ENCODE measurements at places on chromosomes 1 and 21. TPM values are rescaled to one million over a fixed set of nuclear protein-coding genes. Genes with fewer than 3 reads are reported as not detected.
A peak's percentile ranks its signal among the peaks of the same experiment; 100 is the strongest.

- DNase-seq, result no peak
Measured at GRCh38 chr1:11188858-11189451, at the start of gene ANGPTL7. TSS of gene ANGPTL7 (plus strand) at chr1:11189355. CDS start at chr1:11189580, 225 bp downstream.

DNA sequence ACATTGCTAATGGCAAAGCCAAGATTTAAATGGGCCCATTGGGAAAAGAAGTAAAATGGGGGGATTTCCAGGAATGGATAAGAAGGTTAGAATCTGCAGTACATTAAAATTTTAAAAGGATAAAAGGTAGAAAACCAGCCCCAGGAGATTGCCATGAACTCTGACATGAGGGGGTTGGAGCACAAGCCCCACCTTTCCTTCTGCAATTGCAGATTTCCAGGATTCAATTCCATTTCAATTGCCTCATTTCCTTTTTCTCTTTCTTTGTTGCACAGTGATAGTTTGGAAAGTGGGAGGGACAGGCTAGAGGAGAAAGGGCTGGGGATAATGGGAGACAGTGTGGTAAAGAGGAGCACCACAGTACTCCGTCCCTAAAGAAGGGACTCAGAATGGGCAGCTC is 238.5 kb upstream of the RAB4A start:
- no peak for DNase-seq

GRCh38 chr1:179228783-179229213 is 679 bp downstream of the ABL2 start:
- DNase-seq, result peak; percentile 47

DNA sequence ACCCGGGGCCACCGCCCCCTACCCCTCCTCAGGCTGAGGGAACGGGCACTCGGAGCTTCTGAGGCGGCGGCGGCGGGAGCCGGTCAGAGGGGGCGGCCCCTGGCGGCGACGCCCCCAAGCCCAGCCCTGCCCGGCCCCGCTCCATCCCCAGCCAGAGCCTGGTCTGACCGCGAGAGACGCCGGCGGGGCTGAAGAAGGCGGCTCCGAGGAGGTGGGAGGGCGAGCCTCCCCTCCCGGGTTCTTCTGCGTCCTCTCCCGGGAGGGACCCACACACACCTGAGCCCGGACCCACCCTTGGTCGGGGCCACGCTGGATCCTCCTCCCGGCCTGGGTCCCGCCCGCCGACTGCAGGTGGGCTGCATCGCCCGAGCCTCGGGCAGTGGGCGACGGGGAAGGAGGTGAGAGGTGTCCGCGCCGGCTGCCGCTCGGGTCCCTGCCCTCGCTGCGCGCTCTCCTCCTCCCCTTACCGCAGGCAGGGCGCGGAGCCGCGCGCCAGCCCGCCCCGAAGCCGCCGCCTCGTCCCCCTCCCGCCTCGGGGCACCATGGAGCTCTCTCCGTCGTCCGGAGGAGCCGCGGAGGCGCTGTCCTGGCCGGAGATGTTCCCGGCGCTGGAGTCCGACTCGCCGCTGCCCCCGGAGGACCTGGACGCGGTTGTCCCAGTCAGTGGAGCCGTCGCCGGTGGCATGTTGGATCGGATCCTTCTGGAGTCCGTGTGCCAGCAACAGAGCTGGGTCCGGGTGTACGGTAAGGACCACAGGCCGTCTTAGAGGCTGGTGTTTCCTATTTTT is at the start of gene RASAL2:
Gene RASAL2 (plus strand): TSS at position 154 of the 788 bp plus-strand sequence. CDS start 389 bp downstream, at position 543.
- DNase-seq, result peak; percentile 68

OR2T35 gene
- polyA plus RNA-seq, result not detected

DNA sequence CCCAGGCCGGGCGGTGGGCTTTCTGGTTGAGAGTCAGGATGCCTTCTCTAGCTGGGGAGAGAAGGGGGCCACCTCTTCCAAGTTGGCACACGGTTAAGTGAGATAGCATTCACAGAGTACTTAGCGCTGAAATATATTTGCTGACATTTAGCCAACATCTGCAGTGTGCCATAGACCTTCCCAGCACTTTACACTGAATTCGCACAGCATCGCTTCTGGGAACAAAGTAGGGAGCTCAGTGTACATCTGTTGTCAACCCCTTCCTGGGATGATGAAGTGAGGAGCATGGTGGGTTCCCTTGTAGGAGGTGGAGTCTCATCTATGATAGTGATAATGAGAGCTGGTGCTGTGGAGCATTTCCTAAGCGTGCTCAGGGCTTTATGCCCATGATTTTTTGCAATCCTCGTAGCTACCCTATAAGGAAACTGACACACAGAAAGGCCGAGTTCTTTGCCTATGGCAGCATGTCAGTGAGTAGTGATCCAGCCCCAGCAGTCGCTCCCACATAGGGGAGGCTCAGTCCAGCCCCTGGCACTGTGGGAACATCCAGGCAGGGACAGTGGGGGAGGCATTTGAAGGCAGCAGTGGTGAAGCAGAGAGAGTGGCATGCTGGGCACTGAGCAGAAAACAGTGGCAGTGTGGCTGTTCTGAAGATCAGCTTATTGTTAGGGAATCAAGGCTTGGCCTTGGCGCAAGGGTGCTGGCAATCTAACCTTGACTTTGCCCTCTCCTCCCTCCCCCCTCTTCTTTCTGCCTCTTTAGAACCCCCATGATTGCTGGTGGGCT is 176.2 kb downstream of the PGBD5 start:
- no peak for DNase-seq

TCEA3 gene
- 49.3 TPM for polyA plus RNA-seq

GRCh38 chr1:232096751-232097150 is 470.2 kb downstream of the DISC1 start:
- no peak for DNase-seq

- peak; percentile 57 for DNase-seq
Measured at GRCh38 chr1:74771913-74772515, 39.1 kb downstream of the TYW3 start.

DNA sequence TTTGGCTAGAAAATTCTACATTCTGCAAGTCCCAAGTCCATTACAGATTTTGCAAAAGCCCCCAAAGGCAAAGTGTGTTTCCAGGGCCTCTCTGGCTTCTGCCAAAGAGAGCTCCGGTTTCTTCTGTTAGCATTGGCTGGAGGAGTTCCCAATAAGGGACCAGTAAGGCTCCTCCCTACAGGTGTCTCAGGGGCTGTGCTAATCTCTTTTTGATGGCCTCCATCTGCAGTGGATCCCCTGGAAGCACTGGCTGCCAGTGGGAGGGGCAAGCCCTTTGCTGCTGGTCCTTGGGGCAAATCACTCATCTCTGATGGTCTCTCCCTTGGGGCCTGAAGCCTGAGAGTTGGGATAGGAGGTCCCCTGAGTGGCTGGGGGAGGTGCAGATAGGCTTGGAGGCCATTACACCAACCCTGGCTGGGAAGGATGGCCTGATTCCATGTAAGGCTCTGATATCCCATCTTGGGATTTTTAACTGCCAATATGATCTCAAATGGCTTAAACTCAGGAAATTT is 89.1 kb upstream of the USP24 start:
- no peak for DNase-seq

SYTL1 gene
- 7.6 TPM for polyA plus RNA-seq

DNA sequence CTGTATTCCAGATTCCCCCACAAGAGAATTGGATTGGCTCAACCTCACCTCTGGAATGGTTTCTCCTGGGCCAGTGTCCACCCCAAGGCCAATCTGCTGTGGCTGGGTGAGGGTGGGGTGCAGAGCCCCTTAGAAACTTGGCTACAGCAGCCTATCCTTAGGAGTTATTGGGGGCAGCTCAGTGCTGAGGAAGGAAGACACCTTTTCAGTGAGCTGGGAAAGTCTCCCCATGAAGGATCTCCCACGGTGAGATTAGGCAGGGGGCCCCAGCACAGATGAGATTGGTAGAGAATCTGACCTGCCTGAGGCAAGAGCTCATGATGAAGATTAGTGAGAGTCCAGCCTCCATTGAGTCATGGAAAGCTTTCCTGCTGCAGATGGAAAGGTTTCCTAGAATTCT is 78.4 kb downstream of the CCDC185 start:
- DNase-seq, result no peak

- no peak for DNase-seq
Measured at GRCh38 chr1:79281442-79281841, 274.9 kb upstream of the ADGRL4 start.

DNA sequence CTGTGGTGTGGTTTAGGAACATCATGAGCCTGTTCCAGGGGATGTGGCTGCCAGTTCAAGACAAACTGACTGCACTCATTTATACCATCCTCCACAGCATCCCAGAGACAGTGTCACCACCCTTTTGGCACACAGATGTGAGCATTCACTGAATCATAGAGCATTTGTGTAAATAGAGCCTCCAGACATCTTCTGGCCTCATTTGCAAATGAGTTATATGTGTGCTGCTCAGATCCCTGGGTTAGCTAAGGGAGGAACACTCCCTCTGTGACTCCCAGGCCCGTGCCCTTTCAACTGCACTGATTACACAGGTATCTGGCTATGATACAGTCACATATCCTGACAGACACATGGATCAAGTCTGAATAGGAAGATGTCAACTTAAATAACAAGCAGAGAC is 351.5 kb upstream of the PLD5 start:
- no peak for DNase-seq

RHCE gene
- 0.83 TPM for polyA plus RNA-seq

DNA sequence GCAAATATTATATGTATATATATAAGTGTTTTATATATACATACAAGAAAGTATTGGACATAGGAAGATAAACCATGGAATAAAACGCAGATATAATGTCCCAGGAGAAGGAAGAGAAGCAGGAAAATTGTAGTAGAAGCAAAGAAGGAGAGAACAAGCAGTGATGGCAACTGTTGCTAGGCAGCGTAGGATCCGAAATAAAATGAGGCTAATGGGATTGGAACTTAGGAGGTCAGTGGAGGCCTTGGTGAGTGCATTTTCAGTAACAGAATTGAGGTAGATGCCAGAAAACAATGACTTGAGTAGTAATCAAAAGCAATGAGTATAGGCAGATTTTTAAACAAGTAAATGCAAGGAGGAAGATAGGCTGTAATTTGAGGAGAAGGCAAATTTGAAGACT is 265.8 kb downstream of the LRRC7 start:
- no peak for DNase-seq

DNA sequence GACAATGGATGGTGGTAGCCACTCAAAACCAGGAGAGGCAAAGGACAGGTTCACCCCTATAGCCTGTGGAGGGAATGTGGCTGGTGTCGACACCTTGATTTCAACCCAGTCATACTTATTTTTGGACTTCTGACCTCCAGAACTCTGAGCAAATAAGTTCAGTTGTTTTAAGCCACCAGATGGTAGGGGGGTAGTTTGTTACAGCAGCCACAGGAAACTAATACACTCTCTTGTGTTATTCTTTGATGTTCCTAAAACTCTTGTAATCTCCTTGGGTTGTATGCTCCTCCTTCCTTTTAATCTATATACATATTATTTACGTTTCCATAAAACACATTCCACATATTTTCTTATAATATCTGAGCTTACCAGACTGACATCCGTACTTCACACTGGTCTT is 65.9 kb downstream of the ZBTB18 start:
- no peak for DNase-seq

- DNase-seq, result no peak
Measured at GRCh38 chr1:188241629-188242028, 1412.9 kb downstream of the PLA2G4A start.

DDR2 gene
- polyA plus RNA-seq, result 22.2 TPM

GRCh38 chr1:70397013-70397412 is 14.1 kb upstream of the CTH start:
- no peak for DNase-seq

DNA sequence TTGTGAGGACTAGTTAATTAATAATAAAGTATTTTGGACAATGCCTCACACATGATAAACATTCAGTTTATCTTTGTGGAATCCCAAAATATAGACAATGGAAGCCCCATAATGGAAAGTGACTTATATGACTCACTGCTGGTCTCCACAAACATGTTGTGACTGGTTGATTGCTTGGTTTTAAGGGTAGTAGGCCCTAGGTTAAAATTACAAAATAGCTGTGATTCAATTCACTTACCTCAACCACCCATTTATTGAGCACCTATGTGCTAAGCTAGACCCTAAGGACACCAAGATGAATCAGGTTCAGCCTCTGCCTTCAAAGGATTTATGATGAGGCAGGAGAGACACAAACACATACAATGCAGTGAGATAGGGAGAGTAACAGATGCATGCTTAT is 42.4 kb downstream of the KANK4 start:
- DNase-seq, result no peak

Data from left kidney (tissue), 8 donors.